ENCODE measurements at places on chromosomes 3 and 15.

- no peak within 1 kb of the TSS for H3K27ac ChIP-seq
- peaks cover 18% of the 10 kb centered on the region for H3K4me1 ChIP-seq
Observed at GRCh38 chr15:29822100-29822683, at the start of gene TJP1. TJP1 (minus strand) TSS chr15:29822468; CDS start chr15:29822028, 440 bp downstream.

DNA sequence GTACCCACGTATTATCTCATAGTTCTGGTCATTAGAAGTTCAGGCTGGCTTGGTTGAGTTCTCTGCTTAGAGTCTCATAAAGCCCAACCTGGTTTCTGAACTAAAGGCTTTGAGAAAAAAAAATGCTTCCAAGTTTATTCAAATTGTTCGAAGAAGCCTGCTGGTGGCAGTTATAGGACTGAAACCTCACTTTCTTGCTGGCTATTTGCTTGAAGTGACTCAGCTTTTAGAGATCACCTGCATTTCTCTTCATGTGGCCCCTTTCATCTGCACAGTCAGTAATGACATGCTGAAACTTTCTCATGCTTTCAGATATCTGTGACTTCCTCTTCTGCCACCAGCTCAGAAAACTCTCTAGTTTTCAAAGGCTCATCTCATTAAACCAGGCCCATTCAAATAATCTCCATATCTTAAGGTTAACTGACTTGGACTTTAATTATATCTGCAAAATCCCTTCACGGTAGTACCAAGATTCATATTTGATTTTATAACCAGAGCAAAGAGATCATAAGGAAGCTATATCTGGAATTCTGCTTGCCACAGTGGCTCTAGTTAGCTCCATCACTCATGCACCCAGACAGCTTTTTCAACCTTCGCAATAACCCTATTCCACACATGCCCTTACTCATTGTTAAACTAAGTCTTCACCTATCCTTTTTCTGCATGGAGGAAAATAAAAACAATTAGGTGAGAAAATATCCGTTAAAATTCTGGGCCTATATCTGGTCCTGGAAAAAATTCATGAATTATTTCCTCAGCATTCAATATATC, 433.8 kb upstream of the CBLB start:
- H3K27ac ChIP-seq: peak overlapping the region; percentile 68
- H3K27me3 ChIP-seq: no peaks in the 10 kb centered on the region
- H3K4me3 ChIP-seq: no peak overlapping the region
- H3K4me1 ChIP-seq: peaks cover 41% of the 10 kb centered on the region

GRCh38 chr3:122907471-122907870, 112.6 kb downstream of the SLC49A4 start:
- no peaks in the 10 kb centered on the region for H3K36me3 ChIP-seq
- H3K27ac ChIP-seq: no peak overlapping the region
- no peak for DNase-seq
- no peaks in the 10 kb centered on the region for H3K4me1 ChIP-seq

GRCh38 chr3:192331749-192332385, 395.5 kb downstream of the FGF12 start:
- no peak overlapping the region for H3K27ac ChIP-seq
- no peaks in the 10 kb centered on the region for H3K27me3 ChIP-seq
- peaks cover 9% of the 10 kb centered on the region for H3K4me1 ChIP-seq
- no peak overlapping the region for H3K4me3 ChIP-seq

DNA sequence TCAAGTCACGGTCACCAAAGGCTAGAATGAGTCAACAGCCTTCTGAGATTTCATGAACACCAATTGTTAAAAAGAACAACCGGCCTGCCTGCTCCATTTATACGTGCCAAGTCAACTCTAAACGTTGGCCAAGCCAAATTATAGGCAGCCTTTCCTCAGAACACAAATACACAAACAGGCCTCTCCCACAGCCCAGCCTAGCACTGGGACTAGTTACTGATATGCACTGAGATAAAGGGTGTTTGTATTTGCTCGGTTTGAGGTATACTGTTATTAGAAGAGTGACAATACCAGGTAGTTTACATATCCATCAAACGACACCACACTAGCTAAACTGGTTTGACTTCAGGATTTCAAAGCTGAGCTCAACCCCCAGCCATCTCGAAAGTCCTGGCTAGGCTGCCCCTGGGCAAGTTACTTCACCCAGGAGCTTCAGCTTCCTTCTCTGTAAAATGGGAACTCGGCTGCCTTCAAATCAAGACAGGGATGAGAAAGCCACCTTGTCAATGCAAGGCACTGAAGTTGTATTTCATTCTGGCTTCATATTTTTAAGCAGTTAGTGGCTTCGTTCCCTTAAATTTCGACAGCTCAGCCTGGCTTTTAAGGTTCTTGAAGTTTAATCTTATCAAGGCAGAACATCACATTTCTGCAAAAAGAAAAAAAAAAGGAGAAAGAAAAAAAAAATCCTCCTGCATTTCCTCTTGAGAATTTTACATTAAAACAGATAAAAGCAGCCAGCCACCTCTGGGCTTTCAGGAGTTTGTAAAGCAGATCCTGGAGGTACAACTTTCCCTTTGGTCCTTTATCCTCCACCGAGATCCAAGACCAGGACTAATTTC, 4.0 kb downstream of the TLE3 start:
- H3K4me1 ChIP-seq: peaks cover 60% of the 10 kb centered on the region

DNA sequence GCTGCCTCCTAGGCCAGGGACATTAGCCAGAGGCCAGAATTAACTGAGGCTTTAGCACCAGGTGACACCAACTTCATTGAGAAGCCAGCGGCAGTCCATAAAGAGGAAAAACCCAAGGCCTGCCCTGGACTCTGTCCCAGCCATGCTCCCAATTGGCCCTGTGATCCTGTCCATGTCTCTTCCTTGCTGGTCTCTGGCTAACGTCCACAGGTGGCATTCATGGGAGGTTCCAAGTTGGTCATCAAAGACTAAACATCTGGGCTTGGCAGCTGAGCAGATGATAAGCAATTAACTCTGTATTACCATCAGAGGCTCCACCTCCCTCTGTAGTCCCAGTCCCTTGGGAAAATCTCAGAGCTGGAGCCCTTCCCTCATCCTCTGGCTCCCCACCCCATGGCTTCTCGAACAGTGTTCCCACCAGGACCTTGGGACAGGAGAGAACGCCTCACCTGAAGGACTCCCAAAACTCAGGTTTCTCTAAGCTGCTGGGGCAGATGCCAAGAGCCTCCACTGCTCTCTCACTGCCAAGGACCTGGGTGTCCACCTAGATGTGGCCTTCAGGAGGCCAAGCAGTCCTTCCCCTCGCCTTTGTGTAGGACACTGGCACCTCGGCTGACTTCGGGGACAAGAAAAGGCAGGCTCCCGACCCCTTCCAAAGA, 40.4 kb downstream of the GOLGA6A start:
- no peaks in the 10 kb centered on the region for H3K27me3 ChIP-seq
- H3K4me3 ChIP-seq: no peak overlapping the region
- no peaks in the 10 kb centered on the region for H3K4me1 ChIP-seq
- no peak for DNase-seq
- peaks cover 5% of the 10 kb centered on the region for H3K36me3 ChIP-seq

- H3K27me3 ChIP-seq: no peaks in the 10 kb centered on the region
- no peak overlapping the region for H3K27ac ChIP-seq
- H3K4me3 ChIP-seq: no peak overlapping the region
- H3K4me1 ChIP-seq: peaks cover 26% of the 10 kb centered on the region
- DNase-seq: no peak
- peaks cover 47% of the 10 kb centered on the region for H3K36me3 ChIP-seq
Observed at GRCh38 chr3:131477813-131478212, 25.0 kb downstream of the MRPL3 start.

Data from activated CD8-positive, alpha-beta T cell treated with anti-CD3 and anti-CD28 coated beads for 36 hours (primary cell).